ENCODE measurements at places on chromosomes 7 and 10.

DNA sequence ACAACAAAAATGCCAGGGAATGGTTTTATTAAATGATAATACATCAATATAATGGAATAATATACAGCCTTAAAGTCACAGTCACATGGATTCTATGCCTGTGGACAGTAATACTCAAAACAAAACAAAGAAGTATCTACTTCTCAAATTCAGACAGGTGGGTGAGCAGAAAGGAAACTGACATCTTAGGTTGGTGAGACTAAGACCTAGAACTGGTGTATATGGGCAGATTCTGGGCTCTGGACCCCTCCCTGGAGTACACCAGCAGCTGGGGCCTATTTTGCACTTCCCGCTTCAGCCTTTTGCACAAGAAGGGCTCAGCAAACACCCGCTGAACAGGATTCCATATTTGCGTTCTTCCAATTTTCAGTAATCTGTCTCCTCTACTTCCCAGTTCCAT is 5.4 kb upstream of the FIS1 start:
- no peak for DNase-seq

- no peak for DNase-seq
Observed at GRCh38 chr7:134632937-134633540, 13.6 kb upstream of the BPGM start.

- no peak for DNase-seq
Observed at GRCh38 chr7:29167721-29168120, 21.4 kb upstream of the CPVL start.

GRCh38 chr10:106980495-106981451 is 183.7 kb downstream of the SORCS1 start:
- no peak for DNase-seq

DNA sequence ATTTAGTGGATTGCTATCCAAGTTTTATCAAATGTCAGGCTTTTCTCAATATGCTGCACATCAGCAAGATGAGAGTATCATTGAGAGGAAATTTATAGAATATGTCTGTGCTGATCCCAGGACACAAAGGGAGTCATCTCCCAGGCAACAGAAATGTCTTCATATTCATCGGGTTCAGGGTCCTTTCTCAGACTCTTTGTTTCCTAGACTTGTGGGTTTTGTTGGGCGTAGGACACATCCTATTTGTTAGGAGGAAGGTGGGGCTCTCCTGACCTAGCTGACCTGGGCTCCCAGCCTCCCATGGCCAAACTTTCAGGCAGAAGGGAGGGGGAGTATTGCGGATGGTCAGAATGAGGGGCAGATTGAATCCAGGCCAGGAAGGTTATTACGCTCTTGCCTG is 22.9 kb upstream of the NPS start:
- no peak for DNase-seq
